NCI-H1436 treated with DMSO at 0.1 percent for 48 hours (cell line): ENCODE measurements at places on chromosomes 12 and 14.

- DNase-seq: no peak
Observed at GRCh38 chr12:7966563-7966962, 30.6 kb upstream of the SLC2A3 start.

DNA sequence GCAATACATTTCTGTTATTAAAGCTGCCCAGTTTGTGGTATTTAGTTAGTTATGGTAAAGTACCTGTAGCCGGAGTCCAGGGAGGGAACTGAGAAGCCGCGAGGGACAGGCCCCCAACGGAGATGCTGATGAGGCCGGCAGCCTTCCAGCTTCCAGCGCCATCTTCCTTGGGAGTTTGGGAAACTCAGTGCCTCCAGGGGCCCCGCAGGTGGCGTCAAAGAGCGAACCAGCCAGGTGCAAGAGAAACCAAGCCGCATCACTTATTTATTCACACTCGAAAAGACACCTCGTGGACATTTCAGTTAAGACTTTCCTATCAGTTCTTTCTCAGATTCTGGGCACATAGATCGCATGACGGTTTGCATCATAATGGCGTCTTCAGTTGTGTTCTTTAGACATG lies 216.6 kb downstream of the GLT1D1 start:
- DNase-seq: no peak

- DNase-seq: no peak
Observed at GRCh38 chr12:7096006-7096932, 4.0 kb upstream of the C1R start.

DNA sequence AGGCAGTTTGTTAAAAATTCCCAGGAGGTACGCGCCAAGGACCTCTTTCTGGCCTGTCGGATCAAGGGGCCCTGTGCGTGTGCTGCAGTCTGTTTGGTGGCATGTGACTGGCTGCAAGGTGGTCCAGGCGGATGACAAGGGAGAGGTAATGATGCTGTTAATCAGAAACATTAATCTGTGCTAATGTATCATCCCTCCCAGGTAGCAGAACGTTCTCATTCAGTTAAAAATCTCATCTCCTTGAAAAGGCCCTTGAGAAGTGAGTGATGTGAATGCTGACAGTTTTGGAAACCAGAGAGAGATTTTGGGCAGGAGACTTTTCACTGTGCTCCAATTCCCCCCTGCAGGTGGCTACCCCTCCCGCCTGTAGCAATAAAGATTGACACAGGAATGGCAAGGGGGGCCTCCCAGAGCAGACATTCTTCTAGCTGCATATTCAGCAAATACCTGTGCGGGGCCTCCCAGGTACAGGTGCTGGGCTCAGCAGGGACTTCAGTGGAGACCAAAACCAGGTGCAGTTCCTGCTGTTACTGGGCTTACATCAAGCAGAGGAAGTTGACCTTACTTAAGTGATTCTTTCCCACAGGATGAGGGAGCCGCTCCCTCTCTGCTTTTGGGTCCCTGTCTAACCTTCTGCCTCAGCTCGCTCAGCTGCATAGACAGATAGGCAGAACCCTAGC lies 364.8 kb downstream of the CACNA1C start:
- DNase-seq: no peak

DNA sequence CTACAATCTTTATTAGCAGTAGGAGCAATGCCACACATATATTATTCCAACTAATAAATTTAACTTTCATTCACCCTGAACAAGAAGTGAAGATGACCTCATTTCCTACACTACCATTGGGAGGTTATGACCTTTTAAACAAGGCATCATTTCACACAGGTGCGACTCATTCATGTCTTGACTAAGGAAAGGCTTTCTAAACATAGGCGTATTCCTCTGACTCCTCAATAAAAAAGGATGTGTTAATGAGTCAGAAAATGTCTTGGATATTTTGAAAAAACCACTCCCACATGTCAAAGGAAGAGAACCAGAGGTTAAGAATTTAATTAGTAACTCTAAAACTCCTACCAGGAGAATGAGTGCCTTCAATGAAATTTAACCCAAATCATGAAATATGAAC lies 115.2 kb downstream of the PRICKLE1 start:
- DNase-seq: no peak

- no peak for DNase-seq
Observed at GRCh38 chr12:83408146-83408545, 721.4 kb downstream of the TMTC2 start.

DNA sequence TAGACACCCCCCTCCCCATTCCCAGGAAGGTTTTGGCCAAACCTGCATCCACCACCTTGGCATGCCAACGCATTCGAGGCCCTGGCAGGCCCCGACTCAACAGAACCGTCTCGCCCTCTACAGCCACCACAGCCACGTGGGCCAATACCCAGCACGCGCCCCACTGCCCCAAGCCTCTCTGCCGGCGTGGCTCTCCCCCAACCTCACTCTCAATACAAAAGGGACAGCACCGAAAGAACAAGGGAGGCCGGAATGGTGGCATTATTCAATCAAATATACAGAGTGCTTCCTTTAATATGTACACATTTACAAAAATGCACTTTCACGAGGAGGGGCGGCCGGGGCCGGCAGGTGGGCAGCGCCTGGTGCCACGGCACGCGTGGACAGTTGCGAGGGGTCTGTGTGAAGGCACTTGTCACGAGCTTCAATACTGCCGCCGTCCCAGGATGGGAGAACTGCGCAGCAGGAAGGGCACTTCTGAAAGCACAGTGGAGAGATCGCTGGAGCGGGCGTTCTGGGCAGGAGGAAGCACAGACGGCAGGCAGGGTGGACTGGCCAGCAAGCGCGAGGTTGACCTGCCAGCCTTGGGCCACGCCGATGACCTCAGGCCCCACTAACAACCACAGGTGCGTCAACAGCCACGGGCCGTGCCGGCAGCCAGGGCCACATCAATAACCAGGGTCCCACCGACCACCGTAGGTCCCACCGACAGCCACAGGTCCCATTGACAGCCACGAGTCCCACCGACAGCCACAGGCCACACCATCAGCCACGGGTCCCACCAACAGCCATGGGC lies 26.9 kb downstream of the JAG2 start:
- DNase-seq: no peak

- no peak for DNase-seq
Observed at GRCh38 chr14:96092936-96093335, 53.8 kb downstream of the C14orf132 start.

- no peak for DNase-seq
Observed at GRCh38 chr14:88470542-88471440, 84.0 kb downstream of the PTPN21 start.

GRCh38 chr12:29239336-29239735 lies 90.3 kb downstream of the FAR2 start:
- no peak for DNase-seq

DNA sequence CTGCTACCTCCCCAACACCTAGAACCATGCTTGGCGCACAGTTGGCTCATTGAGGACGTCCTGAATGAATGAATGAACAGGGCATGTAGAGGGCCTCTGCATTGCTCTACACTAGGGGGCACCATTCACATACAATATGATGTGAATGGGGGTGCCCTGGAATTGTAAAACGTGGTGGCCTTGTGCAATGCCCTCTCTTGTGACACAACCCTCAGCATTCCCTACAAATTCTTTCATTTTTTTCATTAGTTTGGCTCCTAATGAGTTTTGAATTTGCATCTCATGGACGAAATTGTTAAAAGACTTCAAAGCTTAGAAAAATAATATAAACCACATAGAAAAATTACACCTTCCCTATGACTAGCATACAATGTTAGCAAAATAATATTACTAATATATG lies 2.3 kb upstream of the DIO2 start:
- DNase-seq: no peak

DNA sequence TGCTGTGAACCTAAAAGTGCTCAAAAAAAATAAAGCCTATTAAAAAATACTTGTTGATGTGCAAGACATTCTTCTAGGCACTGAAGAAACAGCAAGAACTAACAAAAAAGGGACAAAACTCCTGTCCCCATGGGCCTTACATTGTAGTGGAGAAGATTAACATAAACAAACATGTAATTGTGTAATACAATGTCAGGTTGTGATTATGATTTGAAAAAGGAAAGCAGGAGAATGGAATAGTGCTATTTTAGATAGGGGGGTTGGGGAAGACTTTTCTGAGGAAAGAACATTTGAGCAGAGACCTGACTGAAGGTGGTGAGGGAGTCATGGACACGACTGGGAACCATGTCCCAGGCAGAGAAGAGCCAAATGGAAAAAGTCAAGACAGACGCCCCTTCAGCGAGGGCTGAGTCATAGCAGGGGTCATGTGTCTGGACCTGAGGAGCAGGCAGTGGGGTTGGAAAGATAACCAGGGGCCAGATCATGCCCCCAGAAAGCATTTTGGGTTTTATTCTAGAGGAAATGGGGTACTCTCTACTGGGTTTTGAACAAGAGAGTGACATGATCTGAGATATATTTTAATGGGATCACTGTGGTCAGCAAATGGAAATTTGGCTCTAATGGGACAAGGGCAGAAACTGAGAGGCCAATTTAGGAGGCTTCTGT lies 19.4 kb upstream of the IFNG start:
- no peak for DNase-seq

- DNase-seq: no peak
Observed at GRCh38 chr12:130709971-130710732, 5.9 kb downstream of the RIMBP2 start.

DNA sequence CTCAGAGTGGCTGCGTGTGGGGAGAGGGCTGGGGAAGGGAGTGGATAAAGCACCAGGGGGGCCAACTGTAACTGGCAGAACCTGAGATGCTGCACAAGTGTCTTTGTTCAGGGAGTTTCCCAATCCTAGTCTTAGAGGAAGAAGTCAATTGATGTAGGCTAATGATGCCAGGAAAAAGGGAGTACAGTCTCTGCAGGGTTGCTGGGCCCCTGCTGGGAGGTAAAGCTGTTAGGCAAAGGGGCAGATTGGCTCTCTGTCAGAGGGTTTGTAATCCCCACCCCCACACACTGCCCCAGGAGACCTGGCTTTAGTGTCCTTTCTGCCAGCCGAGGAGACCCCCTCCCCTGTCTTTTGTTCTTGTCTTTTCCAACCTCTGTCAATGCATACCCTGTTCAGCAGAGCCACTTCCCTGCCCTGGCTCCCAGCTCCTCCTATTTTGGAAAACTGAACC lies 178.4 kb downstream of the KCNA5 start:
- no peak for DNase-seq

DNA sequence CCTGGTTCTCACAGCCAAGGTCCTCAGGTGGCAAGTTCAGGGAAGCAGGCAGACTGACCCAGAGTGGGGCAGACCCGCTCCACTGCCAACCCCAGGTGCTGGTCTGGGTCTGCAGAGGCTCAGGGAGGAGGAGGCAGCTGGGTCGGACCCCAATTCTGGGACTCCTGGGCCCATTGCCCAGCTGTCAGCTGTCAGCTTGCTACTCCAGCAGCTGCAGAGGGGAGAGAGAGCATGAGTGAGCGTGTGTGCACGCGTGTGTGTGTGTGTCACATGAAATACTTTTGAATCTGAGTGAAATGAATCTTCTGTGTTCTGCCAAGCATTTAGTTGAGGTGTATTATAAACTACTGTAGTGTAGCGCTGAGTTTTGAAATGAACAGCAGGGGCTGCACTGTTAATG lies 30.8 kb downstream of the XRCC3 start:
- no peak for DNase-seq

- DNase-seq: no peak
Observed at GRCh38 chr12:19997656-19998400, 370.5 kb upstream of the PDE3A start.
